ENCODE measurements at places on chromosomes 2 and 18.

DNA sequence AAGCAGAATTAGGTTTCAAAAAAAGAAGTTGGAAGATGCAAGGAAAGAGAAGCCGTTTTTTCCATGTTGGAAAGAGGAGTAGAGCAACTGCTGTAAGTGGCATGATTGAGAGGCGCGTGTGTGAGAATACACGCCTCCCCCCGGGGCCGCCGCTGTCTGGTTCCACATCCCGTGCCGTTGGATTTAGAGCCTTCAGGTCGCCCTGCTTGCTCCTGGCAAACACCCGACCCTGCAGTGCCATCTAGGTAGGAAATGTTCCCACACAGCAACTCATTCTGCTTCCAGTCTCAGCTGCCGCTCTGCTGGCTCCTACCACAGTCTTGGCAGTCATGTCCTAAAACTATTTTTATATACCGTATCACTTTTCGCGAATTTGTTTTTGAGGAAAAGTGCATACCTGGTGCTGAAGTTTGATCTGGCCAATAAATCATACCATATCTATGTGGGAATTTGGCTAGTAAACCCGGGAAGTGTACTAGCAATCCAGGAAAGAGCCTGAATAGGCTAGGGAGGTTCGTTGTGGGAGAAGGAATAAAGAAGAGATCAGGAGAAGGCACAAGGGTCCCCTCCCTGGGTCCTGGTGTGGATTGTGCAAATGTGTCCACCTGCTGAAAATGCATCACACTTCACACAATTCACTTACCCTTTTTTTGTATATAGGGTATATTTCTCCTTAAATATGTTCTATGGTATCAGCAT, 372.7 kb downstream of the FBXO15 start:
- peak; percentile 33 for DNase-seq

DNA sequence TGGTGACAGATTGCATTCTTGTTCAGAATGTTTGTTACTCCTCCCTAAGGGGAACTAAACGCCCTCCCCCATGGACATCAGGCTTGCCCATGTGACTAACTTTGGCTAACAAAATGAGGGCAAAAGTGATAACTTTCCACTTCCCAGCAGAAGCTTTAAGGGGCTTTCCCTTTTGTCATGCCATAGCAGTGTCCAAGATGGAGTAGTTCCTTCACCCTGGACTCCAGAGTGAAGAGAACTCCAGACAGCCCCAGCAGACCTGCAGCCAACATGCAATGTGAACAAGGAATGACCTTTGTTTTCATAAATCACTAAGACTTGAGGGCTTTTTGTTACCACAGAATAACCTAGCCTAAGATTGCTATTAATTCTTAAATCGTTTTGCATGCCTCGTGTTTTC, 163.5 kb downstream of the ZEB2 start:
- DNase-seq = peak; percentile 54

DNA sequence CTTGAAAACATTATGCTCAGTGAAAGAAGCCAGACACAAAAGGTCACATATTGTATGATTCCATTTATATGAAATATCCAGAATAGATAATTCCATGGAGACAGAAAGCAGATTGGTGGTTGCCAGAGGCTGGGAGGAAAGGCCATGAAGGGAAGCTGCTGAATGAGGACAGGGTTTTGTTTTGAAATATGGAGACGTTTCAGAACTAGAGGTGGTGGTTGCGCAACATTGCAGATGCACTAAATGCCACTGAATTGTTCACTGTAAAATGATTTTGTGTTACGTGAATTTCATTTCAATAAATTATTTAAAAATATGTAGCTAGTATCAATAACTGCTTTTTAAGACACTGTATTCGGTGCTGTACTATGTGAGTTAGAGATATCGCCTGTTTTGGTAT, 101.7 kb upstream of the ZNF236 start:
- DNase-seq = no peak

DNA sequence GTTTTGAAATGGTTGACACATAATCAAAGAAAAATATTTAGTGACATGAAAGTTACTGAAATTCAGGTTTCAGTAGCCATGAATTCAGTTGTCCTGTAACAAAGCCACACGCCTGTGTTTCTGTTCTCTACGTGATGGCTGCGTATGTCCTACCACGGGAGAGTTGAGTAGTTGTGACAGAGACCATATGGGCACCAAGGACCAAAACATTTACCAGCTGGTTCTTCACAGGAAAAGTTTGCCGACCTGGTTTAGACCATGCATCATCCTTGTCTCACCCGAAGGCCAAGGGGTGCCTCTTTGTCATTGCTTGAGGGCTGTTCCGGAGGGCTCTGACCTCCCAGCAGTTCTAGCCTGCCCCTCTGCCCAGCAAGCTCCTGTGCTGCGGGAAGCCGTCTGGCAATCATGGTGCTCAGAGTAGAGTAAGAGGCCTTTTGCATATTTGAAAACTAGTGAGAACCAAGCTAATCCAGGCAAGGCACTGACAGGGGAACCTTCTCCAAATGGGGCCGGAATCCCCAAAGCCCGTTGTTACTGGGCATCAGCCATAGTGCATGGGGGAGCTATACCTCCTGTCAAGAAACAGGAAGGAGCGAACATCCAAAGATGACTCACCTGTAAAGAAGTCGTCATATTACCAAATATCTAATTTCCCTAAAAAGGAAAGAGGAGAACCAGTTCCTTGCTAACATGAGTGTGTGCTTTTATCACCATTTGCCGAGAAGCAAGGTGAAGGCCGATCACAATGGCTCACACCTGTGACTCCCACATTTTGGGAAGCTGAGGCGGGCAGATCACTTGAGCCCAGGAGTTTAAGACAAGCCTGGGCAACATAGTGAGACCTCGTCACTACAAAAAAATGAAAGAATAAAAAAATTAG, 92.6 kb upstream of the RAB12 start:
- no peak for DNase-seq

- no peak for DNase-seq
Observed at GRCh38 chr2:128791120-128791984, 472.7 kb upstream of the HS6ST1 start.

- DNase-seq = no peak
Observed at GRCh38 chr18:41790687-41791086, 164.3 kb upstream of the PIK3C3 start.

DNA sequence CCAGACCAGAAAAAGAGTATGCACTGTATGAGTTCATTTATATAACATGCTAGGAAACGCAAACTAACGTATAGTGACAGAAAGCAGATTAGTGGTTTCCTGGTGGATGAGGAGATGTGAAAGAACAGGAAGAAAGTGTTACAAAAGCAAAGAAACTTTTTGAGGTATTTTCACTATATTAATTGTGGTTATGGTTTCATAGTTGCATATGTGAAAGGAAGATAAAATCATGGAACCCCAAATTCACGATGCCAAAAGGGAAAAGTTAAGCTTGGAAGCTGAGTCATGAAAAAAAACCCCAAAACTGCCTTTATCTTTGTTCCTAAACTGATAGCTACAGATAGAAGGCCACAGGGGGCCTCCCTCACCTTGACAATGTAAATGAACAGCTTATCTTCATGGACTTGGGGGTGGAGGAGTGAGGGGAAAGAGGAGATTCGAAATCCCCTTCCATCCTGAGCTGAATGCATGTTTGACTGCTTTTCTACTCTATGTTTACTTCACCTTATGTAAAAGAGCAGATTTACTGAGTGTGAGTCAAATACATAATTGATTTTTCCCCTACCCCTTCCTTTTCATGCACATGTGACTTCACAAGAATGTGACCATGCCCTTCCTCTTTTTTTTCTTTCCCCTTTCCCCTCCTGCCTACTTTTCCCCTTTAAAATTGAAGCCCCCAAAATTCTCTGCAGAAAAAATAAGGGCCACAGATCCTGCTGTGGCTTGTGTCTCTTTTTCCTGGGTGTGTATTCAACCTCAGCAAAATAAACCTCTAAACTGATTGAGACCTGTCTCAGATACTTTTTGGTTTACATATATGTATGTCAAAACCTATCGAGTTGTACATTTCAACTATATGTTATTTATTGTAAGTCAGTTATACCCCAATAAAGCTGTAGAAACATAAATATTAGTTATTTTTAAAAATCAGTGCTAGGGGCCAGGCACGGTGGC, 100.1 kb upstream of the TLK1 start:
- DNase-seq = no peak

DNA sequence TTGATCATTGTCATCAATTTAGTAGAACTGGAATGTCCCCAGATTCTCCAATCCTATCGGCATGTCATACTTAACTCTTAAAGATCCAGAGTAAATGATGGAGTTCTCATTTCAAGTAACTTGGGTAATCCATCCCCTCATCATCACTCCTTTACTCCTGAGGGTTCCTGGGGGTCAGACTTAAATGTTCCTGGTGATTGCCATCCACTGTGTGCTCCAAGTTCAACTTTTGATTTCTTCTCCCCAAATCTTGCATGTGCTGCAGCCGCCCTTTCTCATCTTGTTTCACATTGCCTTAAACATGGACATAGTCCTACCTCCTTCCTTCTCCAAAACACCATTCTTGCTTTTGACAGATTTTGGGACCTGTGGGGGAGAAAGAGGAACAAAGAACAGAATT, 43.2 kb downstream of the HNMT start:
- no peak for DNase-seq

- no peak for DNase-seq
Observed at GRCh38 chr18:8391068-8391467, 218.2 kb upstream of the RAB12 start.

DNA sequence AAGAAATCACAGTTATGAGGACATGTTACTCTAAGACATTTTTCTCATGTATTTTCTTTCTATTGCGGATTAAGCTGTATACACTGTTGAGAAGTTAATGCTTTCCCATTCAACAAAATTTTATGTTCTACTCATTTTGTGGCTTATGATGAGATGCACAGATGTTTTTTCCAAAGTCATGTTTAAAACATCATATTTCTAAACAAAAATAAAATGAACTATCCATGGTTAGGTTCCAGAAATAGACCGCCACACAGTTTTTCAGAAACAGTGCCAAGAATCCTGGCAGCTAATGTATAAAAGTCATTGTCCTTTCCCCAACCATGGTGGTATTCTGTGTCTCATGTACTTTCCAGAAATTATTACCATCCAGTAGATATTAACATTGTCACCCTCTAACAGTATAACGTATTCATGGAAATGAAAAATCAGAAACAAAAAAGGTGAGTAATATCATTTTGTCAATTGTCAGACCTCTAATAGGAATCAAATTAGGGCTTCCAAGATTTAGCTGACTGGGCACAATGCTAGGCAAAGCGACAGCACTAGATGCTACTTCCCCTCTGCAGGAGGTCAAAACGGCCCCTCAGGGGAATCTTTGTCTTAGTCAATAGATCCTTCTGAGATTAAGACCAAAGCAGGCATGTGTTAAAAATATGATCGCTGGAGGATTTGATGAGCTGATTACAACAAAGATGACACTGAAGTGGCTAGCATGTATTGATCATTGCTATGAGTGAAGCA, 54.4 kb upstream of the ZNF397 start:
- no peak for DNase-seq

GRCh38 chr2:35938838-35939237, 416.7 kb upstream of the CRIM1 start:
- no peak for DNase-seq

- DNase-seq = no peak
Observed at GRCh38 chr2:14492920-14493503, 139.5 kb upstream of the LRATD1 start.

GRCh38 chr2:120432976-120433815, 87.3 kb downstream of the INHBB start:
- no peak for DNase-seq

DNA sequence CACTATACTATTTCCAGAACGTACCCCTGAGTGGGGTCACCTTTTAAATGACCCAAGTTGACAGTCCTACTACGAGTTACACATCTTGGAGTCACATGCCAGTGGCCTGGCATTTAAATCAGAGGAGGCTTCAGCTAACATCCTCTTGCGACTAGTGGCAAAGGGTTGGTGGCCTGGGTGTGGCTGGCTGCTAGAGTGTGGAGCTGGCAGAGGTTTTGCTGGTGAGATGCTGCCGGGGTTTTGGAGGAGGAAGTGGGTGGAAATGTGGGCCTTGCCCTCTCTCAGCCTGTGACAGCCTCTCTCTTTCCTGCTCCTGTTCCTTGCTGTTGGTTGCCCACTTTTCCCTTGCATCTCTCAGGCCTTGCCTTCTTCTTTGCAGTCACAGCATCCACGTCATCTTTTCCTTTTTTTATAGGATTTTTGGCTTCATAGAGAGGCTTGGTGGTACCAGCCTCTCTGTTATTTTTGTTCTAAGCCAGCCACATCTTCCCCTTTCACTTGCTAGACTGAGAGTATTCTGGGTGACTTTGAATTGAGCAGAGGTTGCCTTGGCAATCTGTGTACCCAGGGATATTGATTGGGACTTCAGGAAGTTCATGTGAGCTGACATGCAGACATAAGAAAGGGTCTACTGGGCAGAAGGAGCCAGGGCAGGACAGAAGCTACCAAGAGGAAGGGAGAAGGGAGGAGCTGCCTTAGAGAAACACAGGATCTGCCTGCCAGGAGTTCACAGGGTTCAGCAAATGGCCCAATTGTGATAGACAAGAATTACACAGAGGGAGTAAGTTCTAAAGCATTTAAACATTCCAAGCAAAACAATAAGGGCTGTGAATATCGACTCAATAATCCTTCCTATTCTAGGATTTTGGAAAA, 55.4 kb downstream of the CDC42EP3 start:
- no peak for DNase-seq
